Right renal cortex interstitium (tissue), 3 donors: ENCODE measurements at places on chromosomes 5 and 9.

DNA sequence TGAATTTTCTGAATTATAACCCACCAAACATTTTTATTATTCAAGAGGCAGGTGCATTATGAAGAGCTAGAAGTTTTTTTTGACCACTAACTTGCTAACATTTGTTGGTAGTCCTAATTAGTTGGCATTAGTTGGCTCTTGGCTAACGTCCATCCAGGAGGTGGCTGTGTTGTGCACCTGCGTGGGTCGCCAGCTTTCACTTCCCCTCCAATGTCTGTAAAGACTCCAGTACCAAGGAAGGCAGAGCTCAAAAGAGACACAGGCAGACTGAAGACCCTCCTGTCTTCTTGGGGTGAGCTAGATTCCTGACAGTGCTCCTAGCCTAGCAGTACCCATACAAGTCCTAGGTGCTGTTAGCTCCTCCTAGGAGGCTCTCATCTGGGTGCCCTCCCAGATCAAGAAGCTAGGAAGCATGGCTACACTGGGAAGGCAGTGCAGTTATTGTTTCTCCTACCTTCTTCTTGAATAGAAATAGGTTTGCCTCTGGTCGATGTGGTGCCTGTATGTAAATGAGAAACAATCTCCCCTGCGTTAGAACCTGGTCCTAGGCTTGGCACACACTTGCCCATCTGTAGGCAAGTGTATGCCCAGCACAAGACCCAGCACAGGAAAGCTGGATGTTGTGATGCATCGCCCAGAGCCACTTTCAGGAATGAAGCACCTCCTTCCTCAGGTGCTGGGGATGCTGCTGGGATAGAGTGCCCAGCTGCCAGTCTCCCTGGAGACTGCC, 190.9 kb downstream of the ICE1 start:
- DNase-seq = no peak

DNA sequence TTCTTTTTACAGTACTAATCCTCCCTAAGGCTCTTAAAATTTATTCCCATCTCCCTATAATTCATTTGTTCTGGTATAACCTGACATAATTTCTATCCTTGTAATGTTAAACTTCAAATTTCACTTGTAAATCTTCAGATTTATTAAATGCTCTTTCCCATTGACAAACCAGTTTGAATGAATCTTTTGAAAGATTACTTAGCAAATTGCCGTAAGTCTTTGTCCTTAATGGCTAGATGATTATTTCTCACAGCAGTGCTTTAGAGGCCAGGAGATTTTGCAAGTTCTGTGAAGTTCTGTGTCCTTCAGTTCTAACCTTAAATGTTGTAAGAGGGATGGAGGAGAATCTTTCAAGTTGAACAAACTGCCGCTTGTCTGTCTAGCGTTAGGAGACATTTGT, 4.2 kb downstream of the SLC44A1 start:
- DNase-seq = no peak

DNA sequence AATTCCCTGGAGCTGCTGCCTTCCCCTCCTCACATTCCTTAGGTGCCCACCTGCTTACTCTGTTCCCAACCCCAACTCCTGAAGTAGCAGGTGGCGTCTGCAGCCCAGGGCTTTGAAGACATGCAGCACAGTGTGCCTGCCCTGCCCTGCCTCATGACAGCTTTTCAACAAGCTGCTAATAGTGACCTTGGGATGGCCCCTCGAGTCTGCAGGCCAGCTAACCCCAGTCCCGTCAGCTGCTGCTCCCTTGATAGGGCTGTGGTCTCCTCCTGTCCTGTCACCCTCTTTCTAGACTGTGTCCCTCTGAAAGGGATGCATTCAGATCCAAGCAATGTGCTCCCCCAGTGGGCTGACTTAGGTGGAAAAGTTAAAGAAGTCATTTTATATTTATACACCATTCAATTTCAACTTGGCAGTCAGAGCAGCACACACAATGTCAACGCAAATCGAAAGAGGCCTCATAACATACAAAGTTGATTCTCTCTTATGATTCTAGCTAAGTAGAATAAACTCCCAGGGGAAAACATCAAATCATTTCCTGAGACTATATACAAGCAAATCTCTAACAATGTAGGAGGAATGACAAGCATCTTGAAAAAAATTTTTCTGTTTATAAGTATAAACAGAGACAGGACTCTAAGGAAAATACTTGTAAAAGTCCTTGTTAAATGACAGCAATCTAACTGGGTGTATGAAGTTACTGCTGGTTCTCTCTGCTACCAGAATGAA, 37.9 kb downstream of the ADRB2 start:
- peak; percentile 18 for DNase-seq

GRCh38 chr9:4207881-4208615, 91.8 kb downstream of the GLIS3 start:
- DNase-seq = no peak

DNA sequence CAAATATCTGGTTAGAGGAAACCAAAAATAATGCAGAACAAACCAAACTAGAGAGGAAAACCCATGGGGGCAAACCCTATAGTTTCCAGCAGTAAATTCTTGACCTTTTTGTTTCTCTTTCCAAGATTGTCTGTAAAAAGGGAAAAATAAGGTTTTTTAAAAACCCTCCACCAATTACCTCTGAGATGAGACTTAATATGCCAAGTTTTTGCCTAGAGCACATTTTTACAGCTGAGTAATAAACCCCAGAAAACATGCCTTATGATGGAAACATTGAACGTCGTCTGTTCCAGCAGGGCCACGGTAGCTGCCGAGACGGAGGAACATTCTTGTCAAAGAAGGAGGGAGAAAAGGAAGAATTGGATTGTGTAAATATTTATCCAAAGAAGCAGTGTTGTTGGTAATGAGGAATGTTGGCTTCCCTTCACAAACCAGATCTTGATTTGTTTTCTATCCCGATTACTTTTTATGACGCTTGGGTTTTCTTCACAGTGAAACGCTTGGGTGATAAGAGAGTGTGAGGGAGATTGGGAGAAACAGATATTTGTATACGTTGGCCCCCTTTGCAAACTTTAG, 17.3 kb upstream of the MSX2 start:
- no peak for DNase-seq

GRCh38 chr5:64050296-64050695, 88.1 kb upstream of the HTR1A start:
- DNase-seq = no peak
